GOT3 (cell line): ENCODE measurements at places on chromosomes 7 and 10.

GRCh38 chr7:48611993-48612392 lies 312.4 kb upstream of the CDC14C start:
- no peak for DNase-seq

DNA sequence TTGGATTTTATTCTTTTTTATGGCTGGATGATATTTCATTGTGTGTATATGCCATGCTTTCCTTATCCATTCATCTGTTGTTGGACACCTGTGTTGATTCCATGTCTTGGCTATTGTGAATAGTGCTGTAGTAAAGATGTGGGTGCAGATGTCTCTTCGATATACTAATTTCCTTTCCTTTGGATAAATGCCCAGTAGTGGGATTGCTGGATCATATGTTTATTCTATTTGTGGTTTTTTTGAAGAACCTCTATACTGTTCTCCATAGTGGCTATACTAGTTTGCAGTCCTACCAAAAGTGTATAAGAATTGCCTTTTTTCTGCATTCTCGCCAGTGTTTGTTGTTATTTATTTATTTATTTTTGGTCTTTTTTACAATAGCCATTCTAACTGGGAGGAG lies 159.8 kb downstream of the WNT2 start:
- no peak for DNase-seq

DNA sequence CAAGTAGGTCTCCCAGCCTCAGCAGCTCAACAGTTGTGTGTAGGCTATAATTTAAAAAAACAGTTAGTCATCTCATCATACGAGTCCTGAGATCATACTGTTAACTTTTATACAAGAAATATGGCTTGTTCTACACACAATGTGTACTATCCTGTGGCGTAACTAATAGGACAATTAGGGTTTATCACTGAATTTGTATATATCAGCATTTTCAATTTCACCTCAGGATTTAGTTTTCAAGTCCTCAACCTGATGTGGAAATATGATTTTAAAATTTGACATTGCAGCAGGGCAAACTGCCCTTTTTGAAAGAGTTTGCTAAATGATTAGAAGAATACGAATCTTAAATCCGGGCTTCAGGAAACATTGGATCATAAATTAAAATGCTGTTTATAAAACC lies 237.2 kb upstream of the CTBP2 start:
- DNase-seq, result no peak

DNA sequence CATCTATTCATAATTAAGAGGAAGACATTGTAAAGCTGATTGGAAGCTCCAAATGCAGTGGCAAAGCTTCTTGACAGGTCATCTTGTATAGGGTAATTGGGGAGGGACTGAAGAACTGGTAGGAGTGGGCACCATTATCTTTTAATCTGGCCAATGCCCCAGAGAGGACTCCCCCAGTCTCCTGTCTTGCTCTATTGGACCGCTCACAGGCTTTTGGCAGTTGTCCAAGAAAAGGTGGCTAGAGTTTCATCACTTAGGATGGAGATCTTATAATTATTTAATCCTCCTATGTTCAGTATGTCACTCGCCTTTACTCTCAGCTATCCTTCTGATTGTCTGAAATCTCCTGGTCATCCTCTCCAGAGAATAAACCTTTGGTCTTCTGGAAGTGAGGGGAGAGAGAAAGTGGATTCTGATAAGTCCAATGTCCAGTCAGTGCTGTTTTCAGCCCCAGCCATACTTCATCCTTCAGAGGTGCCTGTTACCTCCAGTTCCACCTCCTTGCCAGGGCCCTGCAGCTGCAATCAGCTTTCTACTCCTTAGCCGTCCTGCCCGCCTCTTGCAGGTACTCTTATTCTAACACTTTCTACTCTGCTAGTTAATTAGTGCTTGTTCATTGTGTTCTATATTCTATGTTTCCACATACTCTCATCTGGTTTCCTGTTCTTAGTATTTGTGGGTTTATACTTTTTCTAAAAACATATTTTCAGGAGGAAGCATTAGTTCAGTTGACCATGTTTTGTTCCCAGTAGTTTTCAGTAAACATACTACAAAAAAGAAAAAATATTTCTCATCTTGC lies 241.6 kb downstream of the NSUN6 start:
- no peak for DNase-seq

GRCh38 chr7:134763960-134764359 lies 15.5 kb upstream of the CALD1 start:
- DNase-seq, result no peak

DNA sequence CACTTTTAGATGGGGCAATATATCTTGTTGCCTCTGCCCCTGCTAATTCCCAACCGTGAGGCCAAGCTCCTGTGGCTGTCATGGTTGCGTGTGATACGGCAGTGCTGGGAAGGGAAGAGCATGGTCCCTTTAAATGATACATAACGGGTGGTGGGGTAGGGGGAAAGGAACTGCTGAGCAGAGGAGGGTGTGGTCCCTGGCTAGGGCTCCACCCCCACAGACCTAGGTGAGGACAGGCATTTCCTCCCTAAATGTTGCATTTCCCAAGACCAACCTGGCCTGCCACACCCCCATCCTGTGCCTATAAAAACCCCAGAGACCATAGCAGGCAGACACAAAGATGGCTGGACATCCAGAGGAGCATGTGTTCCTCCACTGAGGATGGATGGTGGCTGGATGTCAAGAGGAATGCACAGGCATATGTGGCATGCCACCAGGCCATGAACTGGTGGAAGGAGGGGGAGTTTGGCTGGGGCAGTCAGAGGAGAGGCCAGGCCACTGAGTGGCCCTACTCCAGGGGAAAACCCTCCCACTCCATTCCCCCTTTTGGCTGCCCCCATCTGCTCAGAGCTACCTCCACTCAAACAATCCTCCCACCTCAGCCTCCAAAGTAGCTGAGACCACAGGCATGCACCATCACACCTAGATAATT lies 104.0 kb downstream of the PLXDC2 start:
- no peak for DNase-seq

DNA sequence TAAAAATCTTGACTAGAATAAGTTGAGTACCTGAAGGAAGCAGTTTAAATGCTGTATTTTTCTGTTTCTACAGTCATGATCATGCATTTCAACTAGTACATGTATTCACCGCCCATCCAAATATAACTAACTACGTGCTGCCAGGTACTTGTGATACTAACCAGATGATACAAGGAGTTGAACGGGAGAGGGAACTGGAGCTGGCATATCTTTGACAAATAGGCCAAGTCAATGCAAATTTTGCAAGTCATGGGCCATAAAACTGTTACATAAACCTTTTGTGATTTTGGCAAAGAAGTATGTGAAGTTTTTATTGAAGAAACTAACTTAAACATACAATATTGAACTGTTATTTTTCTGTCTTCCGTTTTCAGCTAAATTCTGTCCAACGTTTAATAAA lies 14.5 kb downstream of the NUP42 start:
- DNase-seq, result no peak

DNA sequence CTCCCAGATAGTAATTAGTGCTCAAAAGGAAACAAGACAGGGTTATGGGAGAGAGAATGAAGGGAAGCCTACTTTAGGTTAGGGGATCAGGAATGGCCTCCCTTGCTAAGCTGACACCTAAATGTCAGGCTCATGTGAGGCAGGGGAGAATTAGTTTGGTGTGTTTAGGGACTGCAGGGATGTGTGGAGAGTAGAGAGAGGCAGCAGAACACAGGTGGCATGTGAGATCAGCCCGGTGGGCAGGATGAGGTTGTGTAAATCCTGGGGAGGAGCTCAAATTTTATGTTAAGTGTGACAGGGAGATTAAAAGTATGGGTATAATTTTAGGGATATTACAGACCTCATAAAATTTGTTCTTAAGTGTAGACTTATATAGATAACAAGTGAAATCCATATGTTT lies 56.2 kb upstream of the ZNF438 start:
- no peak for DNase-seq

GRCh38 chr10:114577133-114577532 lies 80.9 kb downstream of the ABLIM1 start:
- DNase-seq, result no peak

- no peak for DNase-seq
These were observed 31.6 kb upstream of the C10orf67 start for GRCh38 chr10:23376229-23376655.

DNA sequence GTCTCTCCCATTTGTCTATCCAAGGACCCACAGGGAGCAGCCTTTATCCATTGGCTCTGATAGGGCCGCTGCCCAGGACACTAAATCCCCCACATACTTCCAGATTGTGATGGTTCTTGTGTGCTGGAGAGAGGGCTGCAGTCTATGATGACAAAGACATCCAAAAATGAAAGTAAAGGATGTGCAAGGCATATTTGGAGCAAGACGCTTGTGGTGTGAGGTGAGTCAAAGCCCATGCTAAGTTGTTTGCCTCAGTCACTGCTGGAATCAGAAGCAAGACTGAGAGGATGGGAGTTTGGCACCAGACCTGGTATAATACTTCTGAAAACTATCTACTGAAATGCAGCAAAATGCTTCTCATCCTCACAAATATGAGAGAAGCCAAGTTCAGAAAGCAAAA lies 22.7 kb downstream of the ZNF22 start:
- no peak for DNase-seq

- DNase-seq, result no peak
These were observed 1.1 kb downstream of the ADRA2A start for GRCh38 chr10:111077785-111078504.

GRCh38 chr10:18786478-18786877 lies 127.2 kb downstream of the ARL5B start:
- no peak for DNase-seq

DNA sequence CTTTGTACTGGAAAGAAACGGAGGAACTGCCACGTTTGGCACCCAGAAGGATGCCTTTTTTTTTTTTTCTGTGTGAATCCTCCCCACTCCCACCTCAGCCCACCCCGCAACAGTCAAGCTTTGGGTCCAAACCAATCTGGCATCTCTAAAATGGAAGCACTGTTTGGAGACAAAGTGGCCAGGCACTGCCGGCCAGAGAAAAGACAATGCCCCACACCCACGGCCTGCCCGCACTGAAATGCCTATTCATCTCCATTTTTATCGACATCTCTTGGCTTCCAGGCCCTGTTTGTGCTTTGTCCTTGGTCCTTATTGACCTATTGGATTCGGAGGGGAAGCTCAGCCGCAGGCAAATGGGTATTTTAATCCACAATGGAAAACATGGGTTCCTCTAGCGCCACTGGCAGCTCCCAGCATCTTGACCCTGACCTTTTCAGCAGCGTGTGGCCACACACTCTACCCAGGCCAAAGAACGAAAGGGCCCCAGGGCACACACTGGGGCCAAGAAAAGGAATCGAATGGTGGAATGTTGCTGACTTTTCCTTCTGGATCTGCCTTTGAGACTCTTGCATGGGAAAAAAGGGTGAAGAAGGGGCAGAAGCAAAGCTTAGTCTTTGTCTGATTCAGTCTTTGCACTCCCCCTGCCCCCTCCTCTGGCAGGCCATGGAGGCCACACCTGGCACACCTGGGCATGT lies 162.6 kb upstream of the CDCA7L start:
- no peak for DNase-seq

DNA sequence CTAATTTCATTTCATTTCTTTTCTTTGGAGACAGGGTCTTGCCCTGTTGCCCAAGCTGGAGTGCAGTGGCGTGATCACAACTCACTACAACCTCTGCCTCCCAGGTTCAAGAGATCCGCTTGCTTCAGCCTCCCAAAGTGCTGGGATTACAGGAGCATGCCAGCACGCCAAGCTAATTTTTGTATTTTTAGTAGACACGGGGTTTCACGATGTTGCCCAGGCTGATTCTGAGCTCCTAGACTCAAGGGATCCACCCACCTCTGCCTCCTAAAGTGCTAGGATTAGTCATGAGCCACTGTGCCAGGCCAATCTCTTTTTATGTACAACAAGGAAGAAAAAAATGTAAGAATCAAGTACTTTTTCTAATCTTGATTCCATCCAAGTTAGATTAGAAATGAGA lies 10.7 kb upstream of the KMT2E start:
- peak; percentile 9 for DNase-seq

GRCh38 chr7:40723829-40724228 lies 589.0 kb downstream of the SUGCT start:
- no peak for DNase-seq

DNA sequence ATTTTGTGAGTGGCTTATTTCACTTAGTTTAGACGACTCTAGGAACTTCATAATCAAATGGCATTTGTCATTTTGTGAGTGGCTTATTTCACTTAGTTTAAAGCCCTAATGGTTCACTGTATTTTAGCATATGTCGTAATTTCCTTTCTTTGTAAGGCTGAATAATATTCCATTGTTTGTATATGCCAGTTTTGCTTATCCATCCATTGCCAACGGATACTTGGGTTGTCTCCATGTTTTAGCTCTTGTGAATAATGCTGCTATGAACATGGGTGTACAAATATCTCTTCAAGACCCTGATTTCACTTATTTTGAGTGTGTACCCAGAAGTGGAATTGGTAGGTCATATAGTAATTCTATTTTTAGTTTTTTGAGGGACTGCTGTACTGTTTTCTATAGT lies 31.8 kb downstream of the DOCK1 start:
- DNase-seq, result no peak

- DNase-seq, result no peak
These were observed 15.0 kb upstream of the TFEC start for GRCh38 chr7:116045532-116045931.

- no peak for DNase-seq
These were observed 26.7 kb downstream of the GNA12 start for GRCh38 chr7:2817456-2817855.
